Activated CD4-positive, alpha-beta T cell treated with anti-CD3 and anti-CD28 coated beads, Interleukin-2, amount 50 U/mL, for 48 hours (primary cell): ENCODE measurements at places on chromosomes 7 and 10.

GRCh38 chr7:94174956-94175355, 170.8 kb upstream of the BET1 start:
- no peak for DNase-seq

- no peak for DNase-seq
Measured at GRCh38 chr10:24853661-24854060, 98.7 kb downstream of the PRTFDC1 start.

- peak; percentile 84 for DNase-seq
Measured at GRCh38 chr7:23679898-23680413, at the start of gene FAM221A. Gene FAM221A (plus strand): TSS chr7:23680199. CDS start chr7:23680219, 20 bp downstream.

GRCh38 chr7:142063551-142064442, 47.7 kb upstream of the MGAM2 start:
- no peak for DNase-seq

GRCh38 chr7:55185941-55186609, 167.3 kb downstream of the EGFR start:
- DNase-seq = no peak

GRCh38 chr7:115526278-115526677, 504.3 kb downstream of the TFEC start:
- DNase-seq = no peak

GRCh38 chr10:50929670-50930069, 44.2 kb upstream of the A1CF start:
- DNase-seq = no peak

- no peak for DNase-seq
Measured at GRCh38 chr10:35924759-35925158, 282.7 kb upstream of the FZD8 start.

- DNase-seq = no peak
Measured at GRCh38 chr10:59382831-59383295, 20.5 kb upstream of the FAM13C start.
